ENCODE measurements at places on chromosomes 11 and 22. TPM values are rescaled to one million over a fixed set of nuclear protein-coding genes. Genes with fewer than 3 reads are reported as not detected.

- no peak for DNase-seq
Measured at GRCh38 chr11:2534134-2534956, 89.5 kb downstream of the KCNQ1 start.

- no peak for DNase-seq
Measured at GRCh38 chr11:61544466-61544865, 35.9 kb downstream of the LRRC10B start.

DNA sequence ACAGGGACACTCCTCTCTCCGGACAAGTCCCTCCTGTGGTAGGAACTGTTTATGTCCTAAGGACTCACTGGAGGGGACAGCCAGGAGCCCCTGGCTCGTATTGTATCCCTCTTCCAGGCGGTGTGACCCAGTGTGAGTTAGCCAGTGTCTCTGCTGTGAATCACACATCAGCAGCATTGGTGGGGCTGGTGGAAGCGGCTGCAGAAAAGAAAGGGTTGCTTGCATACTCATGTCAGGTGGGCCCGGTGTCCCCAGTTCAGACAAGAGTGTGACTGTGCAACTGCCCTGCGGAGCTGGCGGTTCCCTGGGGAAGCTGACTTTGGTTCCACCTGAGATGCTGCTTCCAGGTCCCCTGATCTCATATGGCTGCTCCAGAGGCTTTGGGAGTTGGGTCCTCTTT, 99.4 kb downstream of the ZBTB16 start:
- DNase-seq, result no peak

- no peak for DNase-seq
Measured at GRCh38 chr11:108871152-108871551, 206.3 kb downstream of the DDX10 start.

GRCh38 chr22:39375646-39376045, 23.9 kb upstream of the TAB1 start:
- DNase-seq, result no peak

GRCh38 chr22:38401336-38402084, 53.5 kb downstream of the KCNJ4 start:
- DNase-seq, result no peak

- no peak for DNase-seq
Measured at GRCh38 chr11:108966206-108966605, 301.3 kb downstream of the DDX10 start.

DNA sequence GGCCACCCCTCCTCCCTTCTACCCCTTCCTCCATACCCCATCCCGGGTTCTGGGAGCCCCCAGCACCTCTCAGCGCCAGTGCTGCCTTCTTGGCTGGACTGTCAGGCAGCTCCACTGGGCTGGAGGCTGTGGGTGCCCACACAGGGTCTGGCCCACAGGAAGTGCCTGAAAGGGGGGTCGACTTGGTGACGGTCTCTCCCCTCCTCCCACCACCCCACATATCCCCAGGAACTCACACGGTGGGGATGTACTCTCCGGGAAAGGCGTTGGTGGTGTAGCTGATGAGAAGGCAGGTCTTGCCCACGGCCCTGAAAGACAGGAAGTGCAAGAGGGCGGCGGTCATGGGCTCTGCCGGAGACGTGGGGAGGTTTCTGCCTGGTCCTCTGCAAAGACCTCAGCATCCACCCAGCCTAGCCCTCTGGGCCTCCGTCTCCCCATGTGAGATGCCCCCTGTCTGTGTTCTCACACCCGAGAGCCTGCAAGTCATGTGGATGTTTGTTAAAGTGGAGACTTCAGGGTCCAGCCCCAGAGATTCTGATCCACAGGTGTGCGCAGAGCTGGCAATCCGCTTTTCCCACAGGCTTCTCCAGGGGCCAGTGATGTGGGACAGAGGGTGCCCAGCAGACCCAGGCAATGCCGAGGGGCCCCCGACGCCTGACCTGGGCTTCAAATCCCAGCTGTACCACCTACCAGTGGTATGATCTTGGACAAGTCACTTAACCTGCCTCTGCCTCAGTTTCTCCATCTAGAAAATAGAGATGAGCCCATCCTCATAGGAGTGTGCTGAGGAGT, 2.5 kb downstream of the RAC2 start:
- no peak for DNase-seq

DNA sequence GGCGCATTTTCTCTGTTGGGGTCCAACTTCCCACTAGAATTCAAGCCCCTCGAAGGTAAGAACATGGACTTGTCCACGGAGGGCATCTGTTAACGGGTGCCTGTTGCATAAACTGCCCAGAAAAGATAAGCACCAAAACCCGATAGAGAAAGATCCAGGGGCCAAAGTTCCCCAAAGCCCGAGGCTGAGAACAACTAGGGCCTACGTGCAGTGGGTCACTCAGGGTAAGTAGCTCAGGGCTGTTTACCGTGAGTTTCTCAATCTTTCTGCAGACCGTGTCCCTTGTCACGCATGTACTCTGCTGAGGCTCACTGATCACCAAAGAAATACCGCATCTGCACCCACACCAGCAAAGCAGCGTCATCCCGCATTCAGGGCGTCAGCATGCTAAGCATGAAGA, 24.4 kb downstream of the PGA5 start:
- no peak for DNase-seq

- DNase-seq, result no peak
Measured at GRCh38 chr22:48106715-48107259, 1344.3 kb downstream of the TBC1D22A start.

- DNase-seq, result no peak
Measured at GRCh38 chr22:45033136-45033535, 23.3 kb upstream of the PHF21B start.

DNA sequence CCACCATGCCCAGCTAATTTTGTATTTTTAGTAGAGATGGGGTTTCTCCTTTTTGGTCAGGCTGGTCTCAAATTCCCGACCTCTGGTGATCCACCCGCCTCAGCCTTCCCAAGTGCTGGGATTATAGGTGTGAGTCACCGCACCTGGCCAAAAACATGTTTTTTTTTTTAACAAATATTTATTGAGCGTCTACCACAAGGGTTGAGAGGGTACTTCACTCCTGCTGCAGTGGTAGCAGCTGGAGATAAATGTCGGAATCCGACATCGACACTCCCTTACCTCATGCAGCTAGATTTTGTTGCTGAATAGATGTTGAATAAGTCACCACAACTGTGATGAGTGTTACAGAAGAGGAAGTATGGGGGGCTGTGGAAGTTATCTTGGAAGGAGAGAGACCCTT, 971 bp downstream of the DNAJB13 start:
- DNase-seq, result no peak

DNA sequence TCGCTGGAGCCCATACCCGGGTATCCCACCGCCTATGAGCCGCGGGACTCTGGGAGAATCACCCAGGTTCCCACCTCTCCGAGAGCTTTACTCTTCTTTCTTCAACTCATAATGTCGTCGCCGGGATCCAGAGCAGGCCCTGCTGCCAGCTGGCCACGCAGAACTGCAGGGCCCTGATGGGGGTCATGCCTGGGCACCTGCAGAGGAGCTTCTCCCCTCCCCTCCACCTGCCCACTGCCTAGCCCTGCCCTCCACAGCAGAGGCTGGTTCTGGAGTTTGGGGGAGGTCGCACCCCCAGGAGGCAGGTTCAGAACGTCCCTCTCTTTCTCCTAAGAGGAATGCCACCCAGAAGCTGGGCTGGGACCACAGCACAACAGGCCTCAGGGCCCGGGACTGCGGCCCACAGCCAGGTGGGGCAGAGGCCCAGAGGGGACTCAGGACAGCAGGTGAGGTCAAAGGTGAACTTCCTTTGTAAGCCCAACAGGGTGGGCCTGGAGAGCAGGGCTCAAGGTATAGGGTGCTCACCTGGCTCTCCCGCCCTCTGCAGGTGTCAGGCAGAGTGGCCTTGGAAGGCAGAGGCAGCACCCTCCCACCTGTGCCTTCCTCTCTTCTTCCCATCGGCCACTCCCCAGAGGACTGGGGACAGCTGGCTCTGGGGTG, 1.9 kb downstream of the SLC25A45 start:
- DNase-seq, result no peak

- no peak for DNase-seq
Measured at GRCh38 chr22:46156031-46156430, 5.7 kb downstream of the PPARA start.

GRCh38 chr11:36438126-36438525, 71.9 kb downstream of the TRAF6 start:
- DNase-seq, result no peak

DNA sequence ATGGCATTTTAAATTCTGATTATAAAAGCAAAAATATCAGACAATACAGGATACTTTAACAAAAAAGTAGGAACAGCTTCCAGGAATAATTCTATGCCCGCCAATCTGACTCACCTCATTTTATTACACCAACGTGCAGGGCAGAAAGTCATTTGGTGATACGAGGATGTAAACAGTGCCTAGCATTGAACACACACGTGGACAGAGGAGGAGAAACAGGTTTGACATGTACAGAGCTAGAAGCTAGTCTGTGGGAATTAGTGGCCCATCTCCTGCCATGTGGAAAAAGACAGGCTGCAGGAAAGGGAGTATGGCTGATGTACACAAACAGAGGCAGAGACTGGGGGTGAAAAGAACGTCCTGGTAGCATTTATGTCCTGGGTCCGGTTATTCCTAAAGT, 9.0 kb upstream of the SPINDOC start:
- no peak for DNase-seq

DNA sequence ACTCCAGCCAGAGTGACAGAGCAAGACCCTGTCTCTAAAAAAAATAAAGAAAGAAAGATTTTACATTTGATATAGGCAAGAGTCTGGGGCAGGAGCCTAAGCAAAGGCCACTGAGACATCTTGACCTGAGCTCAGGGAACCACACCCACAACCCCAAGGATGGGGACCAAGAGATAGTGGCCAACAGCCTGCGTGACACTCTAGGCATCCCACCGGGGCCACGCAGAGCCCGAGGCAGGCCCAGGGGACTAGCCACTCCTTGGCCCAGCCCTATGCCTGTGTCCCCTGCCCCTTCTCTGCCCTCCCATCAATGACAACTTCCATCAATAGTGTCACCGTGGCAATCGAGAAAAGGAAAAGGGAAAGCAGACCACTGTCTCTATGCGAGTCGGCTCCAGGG, 41.1 kb downstream of the MN1 start:
- DNase-seq, result no peak

DNA sequence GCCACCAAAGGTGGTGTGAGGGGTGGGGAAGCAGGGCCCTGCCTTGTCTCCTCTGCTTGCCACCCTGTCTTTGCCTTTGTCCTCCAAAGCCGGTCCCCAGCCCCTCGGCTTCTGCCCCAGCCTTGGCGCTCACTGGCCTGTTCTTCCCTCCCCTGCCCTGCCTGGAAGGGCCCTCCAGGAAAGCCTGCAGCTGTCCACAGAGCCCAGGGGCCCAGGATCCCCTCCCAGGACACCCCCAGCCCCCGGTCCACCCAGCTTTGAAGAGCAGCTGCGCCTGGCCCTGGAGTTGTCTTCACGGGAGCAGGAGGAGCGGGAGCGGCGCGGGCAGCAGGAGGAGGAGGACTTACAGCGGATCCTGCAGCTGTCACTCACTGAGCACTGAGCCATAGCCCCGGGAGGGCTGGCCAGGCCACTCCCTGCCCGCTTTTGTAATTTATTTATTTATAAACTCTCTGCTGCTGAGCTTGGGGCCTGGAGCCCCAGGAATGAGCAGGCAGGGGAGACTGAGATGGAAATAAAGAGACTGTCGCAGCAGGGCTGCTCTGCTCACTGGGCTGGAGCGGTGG, 1.3 kb upstream of the SSH3 start:
- no peak for DNase-seq

GRCh38 chr22:26168939-26169314, 335 bp upstream of the SEZ6L start:
- DNase-seq, result no peak

- no peak for DNase-seq
Measured at GRCh38 chr11:15783619-15784018, 572.7 kb downstream of the SOX6 start.

DNA sequence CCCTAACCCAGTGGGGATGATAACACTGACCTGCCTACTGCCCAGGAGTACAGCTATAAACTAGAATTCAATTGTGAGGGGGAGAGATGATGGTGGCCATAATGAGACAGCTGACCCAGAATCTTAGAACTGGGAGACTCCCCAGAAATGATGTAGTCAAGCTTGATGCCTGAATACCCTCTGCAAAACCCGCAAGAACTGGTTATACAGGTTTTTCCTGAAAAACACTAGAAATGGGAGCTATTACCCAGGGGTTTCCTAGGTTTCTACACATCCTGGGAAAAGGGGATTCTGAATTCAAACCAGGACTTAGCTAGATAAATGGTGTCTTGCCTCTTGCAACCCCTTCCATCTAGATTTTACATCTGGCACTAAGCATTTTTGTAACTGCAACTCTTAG, 113.8 kb upstream of the NARS2 start:
- DNase-seq, result no peak

- DNase-seq, result no peak
Measured at GRCh38 chr22:43136255-43136654, 6.9 kb downstream of the MCAT start.

DNA sequence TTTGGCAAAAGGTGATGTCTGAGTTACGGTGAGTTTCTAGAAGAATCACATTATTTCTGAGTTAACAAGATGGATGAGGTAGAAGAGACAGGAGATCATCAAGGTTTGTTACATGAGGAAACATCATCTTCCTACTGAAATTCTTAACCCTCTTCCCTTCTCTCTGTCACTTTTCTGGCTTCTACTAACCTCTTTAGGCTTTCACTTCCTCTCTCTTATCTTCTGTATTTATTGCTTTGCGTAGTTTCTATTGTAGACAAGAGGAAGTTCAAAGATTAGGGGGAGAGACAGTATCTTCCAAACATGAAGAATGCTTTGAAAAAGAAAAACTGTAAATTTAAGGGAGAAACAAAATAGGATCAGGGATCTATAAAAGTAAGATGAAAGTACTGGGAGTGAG, 75.4 kb downstream of the TRPC6 start:
- DNase-seq, result no peak

APOA4 gene
- total RNA-seq, result 0.99 TPM

CRYBB3 gene
- total RNA-seq, result not detected

CHCHD10 gene
- not detected for total RNA-seq

OR52B2 gene
- total RNA-seq, result not detected

RAB6A gene
- 247 TPM for total RNA-seq

MMP12 gene
- total RNA-seq, result not detected

FOSL1 gene
- 25.6 TPM for total RNA-seq

CLTCL1 gene
- total RNA-seq, result 5.3 TPM

ISX gene
- not detected for total RNA-seq

RELA gene
- total RNA-seq, result 84.4 TPM

HEPHL1 gene
- total RNA-seq, result not detected
